BJ (cell line): ENCODE measurements at places on chromosomes 5 and 9.

- DNase-seq = no peak
Observed at GRCh38 chr9:107239474-107239873, 43.6 kb upstream of the RAD23B start.

- no peak for DNase-seq
Observed at GRCh38 chr5:75168026-75168735, 68.5 kb downstream of the ANKRD31 start.

DNA sequence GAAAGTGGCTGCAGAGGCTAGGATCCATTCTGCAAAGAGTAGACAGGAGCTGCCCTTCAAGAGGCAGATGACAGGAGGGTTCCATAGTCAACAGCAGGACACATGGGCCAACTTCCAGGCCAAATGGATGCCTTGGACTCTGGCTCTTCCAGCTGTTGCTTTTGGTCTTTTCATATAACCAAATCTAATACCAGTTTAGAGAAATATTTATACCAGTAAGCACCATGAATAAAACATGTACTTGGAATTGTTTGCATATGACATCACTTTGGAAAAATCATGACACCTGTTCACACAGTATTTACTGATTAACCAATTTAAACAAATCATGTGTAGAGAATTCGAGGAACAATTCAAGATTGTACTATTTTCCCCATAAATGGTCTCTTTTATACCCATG lies 481.3 kb downstream of the DMRT2 start:
- DNase-seq = no peak

DNA sequence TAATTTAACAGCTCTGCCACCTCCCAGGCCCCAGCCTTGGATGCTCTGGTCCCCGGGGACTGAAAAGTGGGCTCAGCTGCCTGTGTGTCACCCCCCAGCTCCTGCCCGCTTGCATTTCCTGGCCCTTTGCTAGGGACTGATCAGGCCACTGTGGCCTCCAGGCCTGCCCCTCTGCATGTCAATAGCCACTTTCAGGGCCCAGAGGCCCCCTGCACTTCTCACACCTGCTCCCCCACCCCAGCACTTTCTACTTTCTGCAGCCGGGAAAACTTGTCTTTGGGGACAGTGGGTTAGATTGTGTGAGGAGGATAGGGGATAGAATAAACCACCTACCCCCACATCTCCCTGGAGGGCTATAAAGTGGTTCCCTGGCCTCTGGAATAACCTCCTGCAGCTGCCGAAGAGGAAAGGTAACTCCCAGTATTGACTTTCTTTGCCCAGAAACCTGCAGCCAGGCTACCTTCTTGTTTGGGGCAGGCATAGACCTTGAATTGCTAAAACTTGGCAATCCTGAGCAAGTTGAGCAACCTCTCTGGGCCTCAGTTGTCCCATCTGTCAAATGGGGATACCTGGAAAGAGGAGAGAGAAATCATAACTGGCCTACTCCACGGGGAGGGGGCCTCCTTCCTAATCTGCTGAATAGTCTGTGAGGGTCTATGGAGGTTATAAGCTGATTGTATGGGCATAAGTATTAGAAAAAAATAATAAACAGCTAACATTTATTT lies 7.8 kb downstream of the AIF1L start:
- DNase-seq = no peak

DNA sequence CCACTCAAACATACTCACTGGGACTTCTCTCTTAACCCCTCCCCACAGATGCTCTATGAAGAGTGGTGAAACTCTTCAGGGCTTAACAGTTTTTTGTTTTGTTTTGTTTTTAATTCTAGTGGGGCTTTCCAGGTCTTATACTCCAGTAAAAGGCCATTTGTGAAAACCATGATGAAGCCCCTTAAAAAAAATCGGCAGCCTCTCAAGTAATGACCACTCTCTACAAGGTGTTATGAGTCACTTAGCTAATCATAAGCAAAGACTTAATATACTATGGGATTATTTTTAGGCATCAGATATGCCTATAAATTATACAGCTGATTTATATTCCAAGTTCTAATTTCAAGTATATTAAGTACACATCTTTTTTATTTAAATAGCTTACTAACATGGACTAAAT lies 607.9 kb downstream of the RAB3C start:
- DNase-seq = no peak

DNA sequence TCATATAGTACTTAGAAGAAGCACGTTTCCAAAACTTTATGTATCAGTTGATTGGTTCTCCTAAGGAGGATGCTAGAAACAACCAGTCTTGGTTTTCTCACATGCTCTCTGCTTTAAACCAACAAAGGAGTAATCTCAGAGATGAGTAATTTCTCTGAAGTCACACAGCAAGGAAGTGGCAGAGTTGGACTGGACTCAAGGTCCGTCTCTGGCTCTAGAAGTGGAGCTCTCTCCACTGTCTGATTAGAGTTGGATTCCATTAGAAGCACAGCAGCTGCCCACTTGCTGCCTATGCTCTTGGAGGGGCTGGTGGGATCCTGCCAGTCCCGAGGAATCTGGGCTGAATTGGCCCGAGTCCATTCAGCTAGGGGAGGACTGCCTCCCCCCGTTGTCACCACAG lies 21.0 kb downstream of the RALGPS1 start:
- DNase-seq = no peak

- DNase-seq = no peak
Observed at GRCh38 chr9:132152231-132152630, 9.6 kb upstream of the NTNG2 start.
